Psoas muscle (tissue), 8 donors: ENCODE measurements at places on chromosomes 3 and 15. TPM values are rescaled to one million over a fixed set of nuclear protein-coding genes. Genes with fewer than 3 reads are reported as not detected.

DNA sequence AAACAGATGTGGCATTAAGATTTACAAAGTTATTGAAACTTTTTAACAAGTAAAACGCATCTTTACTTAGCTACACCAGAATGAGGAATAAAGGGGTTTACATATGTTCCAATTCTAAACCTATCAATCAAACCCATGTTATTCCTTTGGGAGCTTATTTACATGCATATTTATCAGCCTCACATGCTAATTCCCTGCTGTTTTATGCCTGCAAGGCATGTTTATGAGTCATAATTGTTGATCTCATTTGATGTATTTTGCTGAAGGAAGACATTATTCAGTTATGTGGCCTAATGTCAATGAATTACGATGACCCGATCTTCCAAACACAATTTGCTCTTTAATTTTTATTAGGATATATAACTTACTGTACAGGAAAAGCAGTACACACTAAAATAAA is 272.9 kb downstream of the TBC1D5 start:
- H3K27me3 ChIP-seq = no peaks in the 10 kb centered on the region
- no peaks in the 10 kb centered on the region for H3K36me3 ChIP-seq
- H3K27ac ChIP-seq = no peak overlapping the region

SPATA12 gene
- not detected for polyA plus RNA-seq

ATP13A5 gene
- polyA plus RNA-seq = not detected

- no peaks in the 10 kb centered on the region for H3K27me3 ChIP-seq
- H3K4me3 ChIP-seq = no peak overlapping the region
- no peaks in the 10 kb centered on the region for H3K4me1 ChIP-seq
- H3K36me3 ChIP-seq = peaks cover 5% of the 10 kb centered on the region
- no peak overlapping the region for H3K27ac ChIP-seq
Observed at GRCh38 chr3:130700541-130700940, 46.1 kb downstream of the PIK3R4 start.

SPRED1 gene
- polyA plus RNA-seq = 0.98 TPM
